Smooth muscle cell of the brain vasculature (primary cell): ENCODE measurements at places on chromosomes 12 and 14.

DNA sequence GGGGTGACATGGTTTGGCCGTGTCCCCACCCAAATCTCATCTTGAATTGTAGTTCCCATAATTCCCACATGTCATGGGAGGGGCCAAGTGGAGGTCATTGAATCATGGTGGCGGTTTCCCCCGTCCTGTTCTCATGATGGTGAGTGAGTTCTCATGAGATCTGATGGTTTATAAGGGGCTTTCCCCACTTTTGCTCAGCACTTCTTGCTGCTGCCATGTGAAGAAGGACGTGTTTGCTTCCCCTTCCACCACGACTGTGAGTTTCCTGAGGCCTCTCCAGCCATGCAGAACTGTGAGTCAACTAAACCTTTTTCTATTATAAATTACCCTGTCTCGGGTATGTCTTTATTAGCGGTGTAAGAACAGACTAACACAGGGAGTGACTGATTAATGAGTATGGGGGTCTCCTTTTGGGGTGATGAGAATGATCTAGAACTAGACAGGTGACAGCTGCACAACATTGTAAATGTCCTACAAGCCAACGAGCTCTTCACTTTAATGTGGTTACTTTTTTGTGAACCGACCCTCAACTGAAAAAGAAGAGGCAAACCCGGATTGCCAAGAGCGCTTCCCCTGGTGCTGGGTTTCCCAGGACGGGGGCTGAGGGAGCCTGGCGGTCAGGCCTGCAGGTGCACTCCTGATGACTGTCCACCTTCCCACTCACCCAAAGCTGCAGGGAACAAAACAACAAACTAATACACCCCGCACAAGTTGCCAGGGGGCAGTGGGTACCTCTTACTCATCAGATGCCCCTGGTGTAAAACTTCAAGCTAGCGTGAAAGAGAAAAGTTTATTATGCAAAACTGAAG, 90.1 kb downstream of the NCOR2 start:
- DNase-seq: no peak

GRCh38 chr14:21987937-21988336, 314.3 kb upstream of the OR4E1 start:
- DNase-seq: no peak

GRCh38 chr12:131176926-131177325, 223.2 kb downstream of the ADGRD1 start:
- DNase-seq: no peak

GRCh38 chr14:104887623-104888488, 22.8 kb downstream of the CEP170B start:
- no peak for DNase-seq

DNA sequence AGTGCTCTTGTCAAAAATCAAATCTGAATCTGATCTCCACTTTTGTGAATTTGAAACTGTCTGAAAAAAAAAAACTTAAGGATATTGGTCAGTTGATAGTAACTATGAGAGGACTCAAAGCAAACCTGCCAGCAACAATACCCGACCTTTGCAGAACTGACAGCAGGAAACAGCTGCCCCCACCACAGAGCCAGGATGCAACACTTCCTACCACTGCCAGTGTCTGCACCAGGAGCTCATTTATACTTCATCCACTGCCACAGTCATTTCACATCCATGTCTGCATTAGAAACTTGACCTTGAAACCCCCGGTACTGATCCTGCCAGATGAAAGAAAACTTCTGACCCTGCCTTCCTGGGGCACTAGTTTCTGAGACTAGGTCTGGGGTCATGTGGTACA, 27.4 kb upstream of the RXYLT1 start:
- DNase-seq: no peak

DNA sequence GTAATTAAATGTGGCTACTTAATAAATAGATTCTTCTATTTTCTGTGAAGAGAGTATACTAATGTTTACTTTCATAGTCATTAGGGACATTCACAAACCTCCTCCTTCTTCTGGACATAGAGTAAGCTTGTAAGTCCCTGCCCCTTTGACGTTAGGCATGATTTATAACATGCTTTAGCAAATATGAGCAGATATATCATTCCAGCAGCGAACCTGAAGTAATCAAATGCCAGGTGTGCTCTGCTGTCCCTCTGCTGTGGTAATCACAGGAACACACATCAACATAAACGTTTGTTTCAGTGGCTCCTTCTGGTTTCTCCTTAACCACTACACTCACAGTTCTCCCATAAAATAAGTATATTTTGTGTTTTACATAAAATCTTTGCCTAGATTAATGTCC, 961.8 kb downstream of the FLRT2 start:
- DNase-seq: no peak

DNA sequence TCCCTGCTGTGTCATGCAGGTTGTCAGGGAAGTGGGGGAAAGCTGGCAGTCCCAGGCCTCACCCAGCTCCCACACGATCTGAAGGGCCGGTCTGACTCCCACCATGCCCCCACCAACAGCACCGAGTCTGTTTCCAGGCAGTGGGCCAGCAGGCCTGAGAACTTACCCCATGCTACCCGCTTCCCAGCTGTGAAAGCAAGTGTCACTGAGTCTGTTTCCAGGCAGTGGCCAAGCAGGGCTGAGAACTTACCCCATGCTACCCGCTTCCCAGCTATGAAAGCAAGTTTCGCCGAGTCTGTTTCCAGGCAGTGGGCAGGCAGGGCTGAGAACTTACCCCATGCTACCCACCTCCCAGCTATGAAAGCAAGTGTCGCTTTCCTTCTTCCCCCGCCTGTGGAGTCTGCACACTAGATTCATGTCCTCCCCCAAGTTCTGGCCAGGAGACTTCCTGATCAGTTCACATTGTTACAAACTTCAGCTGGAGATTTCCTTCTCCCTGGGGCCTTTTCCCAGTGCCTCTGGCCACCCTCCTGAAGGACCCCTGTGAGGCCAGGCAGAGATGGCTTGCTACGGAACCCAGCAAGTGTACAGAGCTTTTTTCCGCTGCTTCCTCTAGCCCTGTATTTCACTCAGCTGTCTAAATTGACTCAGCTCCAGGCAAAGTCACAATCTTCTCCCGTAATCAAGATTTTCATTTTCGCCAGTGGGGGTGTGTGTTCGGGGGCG, 435.4 kb downstream of the TMTC2 start:
- peak; percentile 7 for DNase-seq

DNA sequence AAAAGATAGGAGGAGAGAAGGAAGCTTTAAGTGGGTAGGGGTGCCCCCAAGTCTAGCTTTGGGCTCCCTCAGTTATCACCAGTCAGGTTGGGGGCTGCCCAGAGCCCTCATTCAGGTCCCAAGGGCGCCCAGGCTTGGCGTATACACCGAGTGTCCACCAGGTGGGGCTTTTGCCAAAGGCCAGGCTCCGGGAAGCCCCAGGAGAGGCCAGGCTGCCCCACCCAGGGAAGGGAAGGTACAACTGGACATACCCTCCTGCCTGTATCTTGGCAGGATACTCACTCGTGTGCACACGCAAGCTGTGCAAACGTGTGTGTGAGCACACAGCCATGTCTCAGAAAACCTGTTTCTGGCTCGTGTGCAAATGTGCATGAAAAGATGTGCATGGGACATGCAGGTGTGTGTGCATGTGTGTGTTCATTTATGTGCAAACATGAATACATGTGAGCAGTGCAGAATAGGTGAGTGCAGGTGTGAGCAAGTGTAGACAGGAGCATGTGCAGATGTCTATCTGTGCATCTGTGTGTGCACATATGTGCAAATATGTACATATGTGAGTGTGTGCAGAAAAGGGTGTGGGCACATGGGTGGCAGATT, 103.9 kb upstream of the MYL2 start:
- DNase-seq: no peak

DNA sequence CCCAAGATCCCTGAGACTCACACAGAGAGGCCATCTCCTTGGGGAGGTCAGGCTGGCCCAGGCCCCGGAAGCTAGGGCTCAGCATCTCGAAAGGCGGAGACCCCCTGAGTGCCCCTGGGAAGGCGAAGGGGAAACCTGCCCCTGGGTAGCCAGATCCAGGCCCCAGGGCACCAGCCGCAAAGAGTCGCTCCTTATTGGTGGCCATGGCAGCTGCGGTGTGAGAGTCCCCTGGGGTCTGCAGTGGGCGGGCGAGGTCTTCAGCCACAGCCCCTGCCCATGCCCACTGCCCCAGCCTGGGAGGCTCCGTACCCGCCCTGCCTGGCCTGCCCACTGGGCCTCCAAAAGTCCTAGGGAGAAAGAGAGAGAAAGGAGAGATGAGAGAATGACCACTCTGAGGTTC, 4.7 kb downstream of the RARG start:
- no peak for DNase-seq

- DNase-seq: no peak
Observed at GRCh38 chr14:101008631-101009336, 105.3 kb upstream of the RTL1 start.

DNA sequence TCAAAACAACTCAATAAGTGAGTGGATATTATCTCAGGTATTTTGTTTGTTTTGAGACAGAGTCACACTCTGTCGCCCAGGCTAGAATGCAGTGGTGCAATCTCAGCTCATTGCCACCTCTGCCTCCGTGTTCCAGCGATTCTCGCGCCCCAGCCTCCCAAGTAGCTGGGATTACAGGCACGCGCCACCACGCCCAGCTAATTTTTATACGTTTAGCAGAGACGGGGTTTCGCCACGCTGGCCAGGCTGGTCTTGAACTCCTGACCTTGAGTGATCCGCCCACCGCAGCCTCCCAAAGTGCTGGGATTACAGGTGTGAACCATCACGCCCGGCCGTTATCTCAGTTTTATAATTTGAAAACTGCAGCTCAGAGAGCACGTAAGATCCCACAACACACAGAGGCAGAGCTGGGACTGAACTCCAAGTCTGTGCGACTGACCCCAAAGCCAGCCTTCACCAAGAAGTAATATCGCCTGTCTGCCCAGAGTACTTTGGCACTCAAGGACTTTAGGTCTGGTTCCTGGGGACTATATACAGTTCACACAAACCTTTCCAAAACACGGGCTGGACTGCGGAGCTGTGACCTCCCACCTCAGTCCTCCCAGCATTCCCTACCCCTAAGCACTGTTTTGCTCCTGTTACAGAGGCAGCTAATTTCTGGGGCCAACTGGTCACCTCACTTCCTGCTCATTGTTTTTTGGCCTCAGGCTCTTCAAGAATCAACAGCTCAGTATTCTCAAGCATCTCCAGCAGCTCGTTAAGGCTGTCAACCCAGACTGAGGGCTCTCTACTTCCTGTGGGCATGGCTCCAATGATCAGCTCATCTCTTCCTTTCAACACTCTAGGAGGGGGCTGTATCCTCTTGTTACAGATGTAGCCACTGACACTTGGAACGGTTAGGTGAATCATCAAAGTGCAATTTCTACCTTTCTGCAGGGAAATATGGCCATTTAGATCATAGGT, 22.5 kb downstream of the TESC start:
- no peak for DNase-seq

DNA sequence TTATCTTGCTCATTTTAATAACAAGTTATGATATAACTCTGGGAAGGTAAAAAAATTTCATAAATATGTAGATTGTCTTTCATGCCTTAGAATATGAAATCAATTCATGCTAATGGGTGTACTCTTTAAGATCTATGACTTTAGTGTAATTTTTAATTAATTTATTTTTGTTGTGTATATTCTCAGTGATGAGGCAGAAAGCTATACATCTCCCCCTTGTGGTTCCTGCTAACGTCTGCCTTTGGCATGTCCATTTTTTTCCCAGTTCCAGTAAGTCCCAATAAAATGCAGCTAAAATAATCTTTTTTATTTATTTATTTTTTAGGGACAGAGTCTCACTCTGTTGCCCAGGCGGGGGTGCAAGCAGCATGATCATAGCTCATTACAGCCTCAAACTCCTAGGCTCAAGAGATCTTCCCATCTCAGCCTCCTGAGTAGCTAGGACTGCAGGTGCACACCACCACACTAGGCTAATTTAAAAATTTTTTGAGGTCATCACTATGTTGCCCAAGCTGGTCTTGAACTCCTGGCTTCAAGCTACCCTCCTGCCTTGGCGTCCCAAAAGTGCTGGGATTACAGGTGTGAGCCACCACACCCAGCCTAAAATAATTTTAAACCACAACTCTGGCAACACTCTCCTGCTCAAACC, 3.3 kb upstream of the CHURC1 start:
- DNase-seq: peak; percentile 7

DNA sequence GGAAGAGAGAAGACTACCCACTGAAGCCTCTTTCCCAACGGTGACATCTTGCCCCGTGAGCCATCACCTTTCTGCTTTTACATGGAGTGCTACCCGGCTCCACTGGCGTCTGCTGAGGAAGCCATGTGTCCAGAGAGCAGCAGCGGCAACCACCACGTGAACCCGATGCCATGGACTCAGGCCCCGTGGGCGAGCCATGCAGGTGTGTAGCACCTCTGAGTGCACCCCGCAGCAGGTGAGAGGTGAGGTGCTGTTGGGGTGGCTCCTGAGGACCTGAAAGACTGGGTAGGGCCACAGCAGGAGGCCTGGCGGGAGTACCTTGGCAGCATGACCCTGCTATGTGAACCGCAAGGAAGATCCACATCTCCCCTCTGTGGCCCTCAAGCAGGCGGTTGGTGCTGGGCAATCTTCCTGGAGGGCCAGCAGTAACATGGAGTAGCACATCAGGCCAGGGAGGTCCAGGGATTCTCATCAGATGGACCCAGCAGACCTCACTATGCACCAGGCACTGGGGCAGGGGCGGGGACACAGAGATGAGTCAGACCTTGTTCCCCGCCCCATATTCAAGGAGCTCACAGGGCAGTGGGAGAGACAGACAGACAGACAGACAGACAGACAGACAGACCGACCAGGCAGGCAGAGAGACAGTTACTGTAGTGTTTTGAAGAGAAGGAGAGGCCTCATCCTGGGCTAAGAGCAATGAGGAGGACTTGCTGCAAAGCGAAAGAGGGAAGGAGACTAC, 129.6 kb downstream of the PAPOLA start:
- DNase-seq: no peak
